ENCODE measurements at places on chromosomes 2 and 18.
A peak's percentile ranks its signal among the peaks of the same experiment; 100 is the strongest.

GRCh38 chr2:29047083-29047845, 27.1 kb downstream of the PCARE start:
- DNase-seq, result no peak

- DNase-seq, result no peak
These were observed 182.4 kb upstream of the TMEFF2 start for GRCh38 chr2:192377173-192377572.

GRCh38 chr18:77784759-77785379, 535.2 kb downstream of the GALR1 start:
- no peak for DNase-seq

DNA sequence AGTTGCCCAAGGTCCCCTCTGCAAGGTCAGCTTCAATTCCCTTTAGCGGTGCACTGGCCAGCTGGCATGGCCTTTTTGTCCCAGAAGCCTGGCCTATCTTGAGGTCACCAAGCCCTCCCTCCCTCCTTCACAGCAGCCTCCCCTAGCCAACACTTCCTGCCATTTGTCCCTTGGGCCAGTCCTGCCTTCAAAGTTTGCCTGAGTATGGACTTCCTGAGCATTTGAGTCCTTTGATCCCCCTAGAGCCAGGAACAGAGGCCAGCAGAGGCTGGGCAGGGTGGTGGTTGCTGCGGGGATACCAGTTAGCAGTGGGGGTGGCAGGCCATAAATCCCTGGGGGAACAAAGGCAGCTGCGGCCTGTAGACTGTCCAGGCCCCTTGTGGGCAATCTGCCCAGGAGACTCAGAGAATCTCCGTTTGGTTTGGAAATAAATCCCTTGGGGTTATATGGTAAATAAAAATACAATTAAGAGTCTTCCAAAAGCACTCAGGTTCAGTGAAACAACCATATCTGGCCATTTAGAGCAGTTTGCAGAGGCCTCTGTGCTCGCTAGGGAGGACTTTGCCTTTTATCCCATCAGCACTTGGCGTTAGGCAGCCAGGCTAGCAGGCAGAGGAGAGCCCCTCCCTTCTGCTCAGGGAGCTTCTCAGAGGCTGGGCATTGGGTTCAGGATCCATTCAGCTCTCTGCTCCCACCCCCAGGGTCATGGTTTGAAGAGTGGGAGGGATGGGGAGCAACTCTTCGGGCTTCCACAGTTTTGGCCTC, 3.1 kb upstream of the HES6 start:
- DNase-seq, result no peak

DNA sequence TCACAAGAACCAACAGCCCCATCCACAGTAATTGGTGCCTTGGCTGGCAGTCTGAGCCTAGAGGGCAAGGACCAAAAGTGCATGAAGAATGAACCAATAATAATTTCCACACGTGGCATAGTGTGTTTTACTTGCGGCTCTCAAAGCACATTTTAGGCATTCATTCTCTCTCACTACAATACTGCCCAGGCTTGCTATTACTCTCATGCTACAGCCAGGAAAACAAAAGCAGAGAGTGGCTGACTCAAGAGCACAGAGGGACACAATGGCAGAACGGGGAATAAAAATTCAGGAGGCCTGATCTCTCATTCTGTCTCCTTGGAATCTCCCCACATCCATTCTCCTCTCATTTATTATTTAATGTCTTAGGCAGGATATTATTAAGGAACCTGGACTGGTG, 57.0 kb upstream of the NOL4 start:
- DNase-seq, result no peak

DNA sequence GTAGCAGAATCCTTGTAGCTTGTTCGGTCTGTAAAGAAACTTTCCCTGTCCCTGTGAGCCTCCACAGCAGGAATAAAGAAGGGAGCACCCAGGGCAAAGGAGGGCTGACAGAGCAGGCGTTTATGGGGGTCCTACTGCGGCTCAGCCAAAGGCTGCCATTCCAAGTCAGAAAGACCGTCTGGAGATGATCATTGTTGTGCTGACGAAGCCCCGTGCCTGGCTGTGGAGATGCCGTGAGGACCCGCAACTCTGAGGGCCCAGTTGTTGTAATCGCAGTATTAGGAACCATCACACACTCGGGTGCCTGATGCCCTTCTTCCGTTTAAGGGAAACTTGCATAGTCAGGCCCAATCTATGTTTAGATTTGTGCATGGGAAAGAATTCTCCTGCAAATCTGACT, 16.9 kb upstream of the VWA3B start:
- no peak for DNase-seq

DNA sequence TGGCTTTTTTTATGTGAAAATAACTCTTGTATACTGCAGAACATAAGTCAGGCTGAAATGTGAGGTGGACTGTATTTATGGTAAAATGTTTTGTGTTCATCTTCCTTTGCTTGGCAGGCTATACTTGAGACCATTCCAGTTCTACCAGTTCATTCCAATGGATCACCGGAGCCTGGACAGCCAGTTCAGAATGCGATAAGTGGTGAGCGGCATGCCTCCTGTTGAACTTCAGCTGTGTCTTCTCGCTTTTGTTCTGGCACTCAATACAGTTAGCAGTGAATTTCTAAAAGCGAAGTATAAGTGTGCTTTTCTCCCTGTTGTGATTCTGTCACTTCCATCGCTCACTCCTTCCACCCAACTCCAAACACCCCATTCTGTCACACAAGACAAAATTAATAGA, 138.5 kb downstream of the ARHGAP28 start:
- DNase-seq, result no peak

GRCh38 chr18:79314838-79315388, 80.8 kb upstream of the NFATC1 start:
- no peak for DNase-seq

DNA sequence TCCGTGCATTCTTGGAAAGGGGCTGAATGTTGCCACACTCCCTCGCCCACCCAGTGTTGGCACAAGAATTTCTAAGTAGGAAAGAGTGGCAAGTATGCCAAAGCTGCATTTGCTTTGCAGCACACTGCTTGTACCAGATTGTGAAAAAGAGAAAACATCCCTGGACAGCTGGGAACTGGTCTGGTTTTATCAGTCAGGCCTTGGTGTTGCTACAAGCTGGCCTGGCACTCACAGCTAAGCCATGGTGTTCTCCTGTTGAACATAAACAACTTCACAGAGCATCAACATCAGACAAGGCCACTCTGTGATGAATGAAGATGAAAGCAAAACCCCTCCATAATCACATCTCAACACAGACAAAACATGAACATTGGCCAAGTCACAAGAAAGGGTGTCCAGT, 4.2 kb upstream of the TRABD2A start:
- no peak for DNase-seq

DNA sequence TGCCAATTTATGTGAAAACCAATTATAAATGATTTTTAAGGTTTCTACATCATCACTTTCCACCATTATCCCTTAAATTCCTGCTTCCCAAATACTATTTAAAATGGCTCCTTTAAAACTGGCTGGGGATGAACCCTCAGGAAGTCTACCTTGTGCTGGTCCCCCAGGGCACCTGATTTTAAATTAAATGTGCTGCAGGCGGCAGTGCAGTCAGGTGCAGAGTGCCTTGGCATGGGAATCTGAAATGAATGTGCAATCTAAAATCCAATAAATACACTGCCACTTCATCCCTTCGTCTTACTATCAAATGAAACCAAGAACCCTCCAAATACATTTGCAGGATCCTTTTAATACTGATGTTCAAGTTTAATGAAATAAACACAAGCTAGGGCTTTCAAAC, 61.8 kb downstream of the C2orf76 start:
- no peak for DNase-seq

GRCh38 chr2:113119111-113119510, 8.3 kb upstream of the IL1RN start:
- DNase-seq, result no peak

DNA sequence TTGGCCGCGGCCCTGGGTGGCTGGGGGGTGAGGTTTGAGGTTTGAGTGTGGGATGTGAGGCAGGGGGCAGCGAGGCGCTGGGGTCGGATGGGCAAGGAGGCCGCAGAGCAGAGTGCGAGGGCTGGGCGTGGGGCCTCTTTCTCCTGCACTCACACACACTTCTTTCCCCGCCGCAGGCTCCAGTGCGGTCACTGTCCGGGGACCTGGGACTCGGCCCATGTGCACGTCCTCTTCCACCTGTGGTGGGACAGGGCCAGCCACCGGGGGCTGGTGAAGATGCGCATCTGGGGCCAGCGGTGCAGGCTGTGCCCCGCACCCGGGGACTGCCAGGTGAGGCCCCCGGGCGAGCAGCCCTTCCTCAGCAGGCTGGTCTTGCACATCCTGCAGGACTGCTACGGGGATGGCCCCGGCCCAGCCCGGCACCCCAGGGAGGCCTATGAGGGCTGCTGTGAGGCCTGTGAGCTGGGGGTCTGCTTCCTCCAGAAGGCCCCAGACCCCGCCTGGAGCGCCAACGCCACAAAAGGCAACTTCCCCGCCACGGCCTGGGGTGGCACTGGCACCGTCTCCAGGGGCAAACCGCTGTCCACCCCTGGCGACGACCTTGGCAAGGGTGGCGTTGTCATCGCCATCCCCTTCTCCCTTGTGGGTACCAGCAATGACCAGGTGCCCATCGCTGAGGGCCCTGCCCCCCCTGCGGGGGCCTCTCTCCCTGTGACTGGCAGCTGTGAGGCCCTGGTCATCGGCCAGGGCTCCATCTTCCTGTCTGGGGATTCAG, 2.2 kb downstream of the RTP5 start:
- no peak for DNase-seq

GRCh38 chr2:118380915-118381653, 292.8 kb downstream of the INSIG2 start:
- DNase-seq, result no peak

DNA sequence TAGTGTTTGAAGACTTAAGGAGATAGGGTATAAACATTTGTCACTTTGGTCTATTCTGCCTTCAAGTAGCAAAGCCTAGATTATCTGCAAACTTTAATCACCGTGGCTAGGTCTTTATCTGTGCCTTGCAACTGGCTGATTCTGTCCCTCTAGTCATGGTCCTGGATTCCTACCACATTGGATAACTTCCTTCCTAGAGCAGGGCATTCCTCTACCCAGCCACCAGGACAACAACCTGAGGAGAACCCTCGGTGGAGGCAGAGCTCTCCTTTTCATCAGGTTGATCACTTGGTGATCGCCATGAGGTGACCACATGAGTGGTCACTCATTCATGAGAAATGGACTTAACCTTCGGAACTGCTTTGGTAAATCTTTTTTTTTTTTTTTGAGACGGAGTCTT, 25.3 kb upstream of the PTPRM start:
- no peak for DNase-seq

DNA sequence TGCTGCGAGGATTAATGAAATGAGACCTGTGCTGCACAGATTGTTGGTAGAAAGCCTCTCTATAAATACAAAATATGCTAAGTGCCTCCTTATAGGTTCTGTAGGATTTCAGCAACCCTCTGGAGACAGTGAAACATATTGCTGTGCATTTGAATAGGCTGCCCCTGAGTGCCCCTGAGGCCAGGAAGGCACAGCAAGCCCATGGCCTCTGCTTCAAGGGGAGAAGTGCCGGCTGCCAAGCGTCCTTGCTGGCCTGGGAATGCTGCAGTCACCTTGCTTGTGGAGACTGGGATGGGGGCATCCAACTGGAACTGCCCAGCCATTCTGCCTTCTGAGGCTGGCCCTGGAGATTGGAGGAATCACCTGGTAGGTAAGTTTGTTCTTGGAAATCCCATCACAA, 397.2 kb upstream of the SMIM21 start:
- no peak for DNase-seq

DNA sequence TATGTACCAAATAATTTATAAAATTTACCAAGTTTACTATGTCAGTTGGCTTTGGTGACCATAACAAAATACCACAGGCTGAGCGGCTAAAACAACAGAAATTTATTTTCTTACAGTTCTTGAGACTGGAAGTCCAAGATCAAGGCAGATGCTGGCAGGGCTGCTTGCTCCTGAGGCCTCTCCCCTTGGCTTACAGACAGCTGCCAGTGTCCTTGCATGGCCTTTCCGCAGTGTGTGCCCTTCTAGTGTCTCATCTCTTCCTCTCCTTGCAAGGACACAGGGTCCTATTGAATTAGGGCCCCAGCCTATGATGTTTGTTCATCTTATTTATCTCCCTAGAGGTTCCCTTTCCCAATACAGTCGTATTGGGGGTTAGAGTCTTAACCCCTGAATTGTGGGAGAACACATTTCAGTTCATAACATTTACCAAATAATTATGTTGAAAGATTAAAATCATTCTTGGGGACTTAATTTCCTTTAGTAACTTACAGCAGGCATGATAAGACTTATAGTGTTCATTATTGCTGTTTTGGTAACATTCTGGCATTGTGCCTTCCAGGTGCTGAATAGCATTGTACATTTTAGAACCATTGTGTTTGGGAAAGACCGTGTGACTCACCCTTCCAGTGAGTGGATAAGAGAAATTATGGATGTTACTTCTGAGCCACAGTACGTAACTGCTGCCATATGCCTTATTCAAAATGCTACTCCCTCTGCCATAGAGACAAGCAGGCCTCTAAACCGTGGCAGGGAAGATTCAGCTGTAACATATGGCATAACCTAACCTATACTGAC, 317.5 kb downstream of the TMX3 start:
- DNase-seq, result no peak

GRCh38 chr2:217331523-217332416, 471.9 kb upstream of the TNP1 start:
- peak; percentile 75 for DNase-seq

- no peak for DNase-seq
These were observed 1.1 kb downstream of the DIPK1C start for GRCh38 chr18:74456017-74456348.

- DNase-seq, result peak; percentile 87
These were observed 57.9 kb downstream of the ARHGEF33 start for GRCh38 chr2:38947241-38948239.

DNA sequence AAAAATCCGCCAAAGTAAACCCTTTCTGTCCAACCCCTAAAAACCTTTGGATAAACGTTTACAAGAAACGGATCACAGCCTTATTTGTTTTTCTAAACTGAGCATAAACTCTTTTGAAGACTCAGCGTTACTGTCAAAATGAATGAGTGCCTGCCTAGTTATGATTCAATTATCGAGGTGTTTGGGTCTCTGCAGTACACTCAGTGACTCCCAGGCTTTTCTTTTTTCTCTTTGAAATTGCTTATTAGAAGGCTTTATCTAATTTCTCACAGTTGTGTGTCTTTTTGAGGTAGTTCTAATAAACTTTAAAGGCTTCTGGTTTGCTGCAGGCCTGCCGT, 663 bp downstream of the RHBDD1 start:
- DNase-seq, result no peak

DNA sequence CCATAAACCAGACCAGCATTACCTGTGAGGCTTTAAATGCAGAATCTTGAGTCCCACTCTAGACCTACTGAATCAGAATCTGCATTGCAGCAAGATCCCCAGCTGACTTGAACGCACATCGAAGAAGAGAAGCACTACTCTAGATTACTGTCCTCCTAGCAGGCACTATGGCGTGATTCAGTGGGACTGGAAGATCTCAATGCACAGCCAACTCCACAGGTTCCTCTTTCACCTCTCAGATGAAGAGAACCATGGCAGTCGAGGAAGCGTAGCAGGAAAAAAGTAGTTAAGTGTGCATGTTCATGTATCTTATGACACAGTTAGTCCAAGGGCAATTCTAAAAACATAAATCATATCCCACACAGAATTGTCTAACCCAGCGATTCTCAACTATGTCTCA, 97.4 kb downstream of the STK39 start:
- DNase-seq, result no peak

All from NT2/D1 (cell line).